Hypothalamus (tissue), 51 donors: ENCODE measurements at places on chromosomes 6 and 20.

GRCh38 chr20:59837623-59838394 is 95.6 kb downstream of the SYCP2 start:
- no peak for DNase-seq

- no peak for DNase-seq
These were observed 296.6 kb upstream of the MANEA start for GRCh38 chr6:95280686-95281273.

DNA sequence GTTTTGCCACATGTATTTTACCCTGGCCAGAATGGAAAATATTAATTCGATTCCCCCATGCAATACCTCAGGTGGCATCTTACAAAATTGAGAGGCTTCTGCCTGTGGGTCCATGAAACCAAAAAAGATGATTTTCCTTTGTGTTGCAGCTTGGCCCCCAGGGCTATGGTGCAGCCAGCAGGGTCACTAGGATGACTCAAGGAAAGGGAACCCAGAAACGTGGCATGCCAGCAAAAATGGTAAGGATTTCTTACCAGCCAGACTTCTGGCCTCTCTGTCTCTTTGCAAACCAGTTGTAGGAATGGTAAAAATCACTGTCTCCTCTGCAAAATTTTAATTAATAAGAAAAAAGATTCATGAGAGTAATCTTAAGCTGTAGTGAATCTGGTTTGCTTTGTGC is 11.6 kb upstream of the TAAR9 start:
- DNase-seq = no peak

DNA sequence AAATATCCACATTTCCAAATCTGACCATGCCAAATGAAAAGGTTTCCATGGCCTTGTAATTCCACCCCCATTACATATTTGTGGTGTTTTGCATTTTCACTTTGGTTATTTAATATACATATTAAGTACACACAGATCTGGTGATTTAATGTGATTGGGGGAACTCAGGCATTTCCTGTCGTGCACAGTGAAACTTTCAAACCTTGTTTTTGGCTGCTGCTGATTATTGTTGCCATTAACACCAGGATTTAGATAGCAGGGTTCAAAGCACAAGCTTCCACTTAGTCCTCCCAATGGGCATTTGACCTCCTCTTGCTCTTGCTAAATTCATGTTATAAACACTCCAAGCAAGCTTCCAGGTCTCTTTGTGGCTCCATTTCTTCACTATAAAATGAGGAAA is 166.5 kb downstream of the SOBP start:
- DNase-seq = no peak

GRCh38 chr6:119517428-119517827 is 167.9 kb upstream of the MAN1A1 start:
- DNase-seq = no peak

DNA sequence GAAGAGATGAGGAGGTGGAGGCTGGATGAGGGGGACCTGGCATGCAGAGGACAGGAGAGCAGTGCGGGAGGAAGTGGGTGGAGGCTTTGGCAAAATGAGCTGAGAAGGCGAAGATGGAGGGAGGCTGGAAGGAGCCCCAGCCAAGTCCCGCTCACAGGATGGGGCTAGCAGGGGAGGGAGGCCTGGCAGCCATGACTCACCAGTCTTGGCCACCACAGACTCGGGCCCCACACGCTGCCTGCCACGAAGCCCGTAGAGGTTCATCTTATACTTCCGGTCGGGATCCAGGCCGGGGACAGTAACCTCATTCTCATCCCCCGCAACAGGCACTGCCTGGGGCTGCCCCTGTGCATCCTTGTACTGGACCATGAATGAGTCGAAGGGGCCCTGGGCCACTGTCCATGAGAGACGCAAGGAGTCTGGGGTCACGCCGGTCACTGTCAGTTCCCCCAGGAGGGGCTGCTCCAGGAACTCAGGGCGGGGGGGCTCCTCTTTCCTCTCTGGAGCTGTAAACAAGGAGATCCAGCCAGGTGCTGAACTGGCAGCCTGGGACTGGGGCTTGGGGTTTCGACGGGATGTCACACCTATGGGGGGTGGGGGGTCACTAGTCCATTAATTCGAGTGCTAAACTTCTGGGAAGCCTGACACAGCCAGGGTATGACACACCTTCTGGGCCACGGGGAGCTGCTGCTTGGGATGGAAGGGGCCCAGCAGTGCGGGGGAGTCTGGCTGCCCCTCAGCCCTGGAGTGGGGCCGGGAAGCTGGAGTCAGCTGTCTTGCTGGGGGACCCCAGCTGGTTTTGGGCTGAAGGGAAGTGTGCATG is 27.8 kb downstream of the TNXB start:
- DNase-seq = no peak

DNA sequence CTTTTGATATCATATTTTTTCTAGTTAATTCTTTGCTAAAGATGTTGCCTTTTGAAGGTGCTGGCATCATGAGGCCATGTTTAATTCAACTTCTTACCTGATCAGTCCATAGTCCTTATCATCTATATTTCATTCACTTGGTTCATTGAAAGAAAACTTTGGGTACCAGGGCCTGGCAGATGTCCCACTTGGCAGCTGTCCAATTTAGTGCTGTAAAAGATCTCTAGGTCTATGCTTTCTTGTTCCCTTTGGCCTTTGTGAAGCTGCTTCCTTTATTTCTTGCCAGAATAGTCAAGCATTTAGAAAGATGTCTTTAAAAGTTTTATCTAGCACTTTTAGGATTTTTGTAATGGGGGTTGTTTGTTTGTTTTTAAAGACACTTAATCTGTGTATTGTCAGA is 61.7 kb upstream of the EYA4 start:
- no peak for DNase-seq

DNA sequence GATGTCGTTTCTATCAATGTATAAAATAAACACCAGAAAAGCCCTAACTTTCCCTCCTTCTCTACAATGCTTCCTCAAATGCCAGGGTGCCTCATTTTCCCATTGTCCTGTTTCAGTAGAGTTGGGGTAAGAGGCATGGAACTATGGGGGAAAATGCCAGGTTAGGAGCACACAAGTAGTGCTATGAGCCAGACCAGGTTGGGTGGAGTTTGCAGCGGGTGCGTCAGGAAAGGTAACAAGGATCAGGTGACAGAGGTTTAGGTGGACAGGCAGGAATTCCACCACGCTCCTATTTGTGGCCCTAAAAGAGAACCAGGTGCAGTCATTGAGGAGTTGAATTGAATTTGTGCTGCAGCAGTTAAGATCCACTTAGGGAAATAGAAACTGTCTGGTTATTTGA is 36.5 kb downstream of the SYTL3 start:
- DNase-seq = no peak
